Lower leg skin (tissue), 4 donors: ENCODE measurements at places on chromosomes 16 and 17.

- no peak for DNase-seq
Measured at GRCh38 chr17:50594128-50594823, 33.8 kb downstream of the CACNA1G start.

GRCh38 chr17:76497979-76498875, 3.0 kb downstream of the RHBDF2 start:
- DNase-seq = peak; percentile 92

DNA sequence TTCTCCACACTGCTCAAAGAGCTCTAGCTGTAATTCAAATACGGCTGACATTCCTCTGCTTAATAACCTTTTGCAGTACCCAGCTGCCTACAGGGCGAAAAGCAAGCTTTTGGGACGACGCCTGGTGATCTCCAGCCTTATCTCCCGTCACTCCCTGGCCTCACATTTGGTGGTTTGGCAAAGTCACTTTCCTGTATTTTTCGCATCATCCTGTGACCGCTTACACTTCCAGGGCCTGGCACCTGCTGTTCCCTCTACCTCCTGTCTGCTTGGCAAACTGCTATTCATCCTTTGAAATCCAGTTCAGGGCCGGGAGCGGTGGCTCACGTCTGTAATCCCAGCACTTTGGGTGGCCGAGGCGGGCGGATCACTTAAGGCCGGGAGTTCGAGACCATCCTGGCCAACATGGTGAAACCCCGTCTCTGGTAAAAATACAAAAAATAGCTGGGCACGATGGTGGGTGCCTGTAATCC, 2.7 kb upstream of the BHLHA9 start:
- DNase-seq = no peak

GRCh38 chr16:49639739-49640431, 216.0 kb downstream of the ZNF423 start:
- no peak for DNase-seq

DNA sequence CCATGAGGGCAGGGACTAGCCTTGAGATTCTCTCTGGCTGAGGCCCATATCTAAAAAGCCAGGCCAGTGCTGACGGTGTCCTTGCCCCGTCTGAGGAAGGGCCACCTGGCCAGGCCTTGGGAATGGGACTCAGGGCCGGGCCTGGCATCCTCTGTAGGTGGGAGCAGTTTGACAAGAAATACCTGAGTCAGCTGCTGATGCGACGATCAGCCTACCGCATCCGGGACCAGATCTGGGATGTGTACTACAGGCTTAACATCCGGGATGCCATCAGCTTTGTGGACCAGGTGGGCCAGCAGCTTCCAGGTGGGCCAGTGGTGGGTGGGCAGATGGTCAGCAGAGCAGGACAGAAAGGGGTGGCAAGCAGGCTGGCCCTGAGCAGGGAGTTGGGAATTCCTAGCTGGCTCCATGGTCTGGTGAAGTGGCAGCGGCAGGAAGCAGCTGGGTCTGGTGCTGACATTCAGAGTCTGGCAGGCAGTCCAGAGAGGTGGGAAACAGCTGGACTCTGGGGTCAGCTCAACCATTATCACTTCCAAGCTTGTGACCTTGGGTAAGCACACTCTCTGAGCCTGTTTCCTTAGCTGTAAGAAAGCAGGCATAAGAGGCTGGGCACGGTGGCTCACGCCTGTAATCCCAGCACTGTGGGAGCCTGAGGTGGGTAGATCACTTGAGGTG, 9.5 kb downstream of the SLC9A5 start:
- DNase-seq = no peak

- DNase-seq = no peak
Measured at GRCh38 chr16:85916141-85916890, 17.4 kb downstream of the IRF8 start.
